ENCODE measurements at places on chromosomes 3 and 15.

DNA sequence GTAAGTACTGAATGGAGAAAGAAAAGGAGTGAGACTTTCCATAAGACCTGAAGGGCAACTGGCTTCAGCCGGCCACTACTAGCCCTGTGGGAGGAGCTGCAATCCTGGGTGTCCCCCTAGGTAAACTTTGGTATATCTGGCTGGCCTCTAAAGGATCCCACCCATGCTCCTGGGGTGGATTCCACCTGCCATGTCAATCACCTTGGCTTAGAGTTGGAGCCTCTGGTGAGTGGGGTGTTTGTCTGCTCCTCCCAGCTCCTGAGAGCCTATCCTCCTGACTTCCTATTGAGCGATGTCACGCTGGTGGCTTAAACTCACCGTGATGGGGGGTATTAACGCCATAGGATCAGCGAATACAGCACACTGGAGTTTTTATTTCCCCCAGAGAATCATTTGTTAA, 2.6 kb downstream of the SPTBN5 start:
- DNase-seq = no peak

DNA sequence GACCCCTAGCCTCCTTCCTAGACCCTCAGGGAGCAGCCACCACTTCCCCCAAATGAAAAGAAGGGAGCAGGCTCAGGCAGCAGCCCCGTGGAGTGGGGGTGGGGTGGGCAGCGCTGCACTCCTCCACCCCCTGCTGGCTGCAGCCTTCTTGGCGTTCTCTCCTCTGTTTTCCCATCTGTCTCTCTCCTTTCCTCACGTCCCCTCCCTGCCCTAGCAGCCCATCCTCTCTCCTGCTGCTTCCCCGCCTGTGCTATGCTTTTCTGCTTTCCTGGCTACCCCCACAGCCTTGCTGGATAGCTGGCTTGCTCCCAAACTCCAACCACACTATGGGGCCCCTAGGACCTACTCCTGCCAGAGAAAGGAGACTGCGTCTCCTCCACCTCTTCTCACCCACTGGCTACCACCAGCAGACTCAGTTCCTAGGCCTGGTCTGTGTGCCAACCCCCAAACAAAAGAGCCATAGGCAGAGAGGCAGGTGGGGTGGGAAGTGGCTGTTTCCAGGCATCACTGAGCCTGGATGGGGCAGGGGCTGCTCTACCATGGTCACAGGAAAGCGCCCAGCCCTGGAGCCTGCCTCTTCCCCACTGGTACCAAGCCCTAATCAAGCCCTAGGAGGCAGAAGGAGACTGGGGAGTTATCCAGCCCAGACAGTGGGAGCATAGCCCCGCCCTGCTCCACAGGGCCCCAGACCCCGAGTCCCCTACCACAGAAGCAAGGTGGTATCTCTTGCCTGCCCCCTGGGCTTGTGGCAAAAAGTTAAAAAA, 3.4 kb upstream of the DISP2 start:
- peak; percentile 38 for DNase-seq

- DNase-seq = peak; percentile 28
Measured at GRCh38 chr3:54837964-54838363, 89.9 kb downstream of the LRTM1 start.

DNA sequence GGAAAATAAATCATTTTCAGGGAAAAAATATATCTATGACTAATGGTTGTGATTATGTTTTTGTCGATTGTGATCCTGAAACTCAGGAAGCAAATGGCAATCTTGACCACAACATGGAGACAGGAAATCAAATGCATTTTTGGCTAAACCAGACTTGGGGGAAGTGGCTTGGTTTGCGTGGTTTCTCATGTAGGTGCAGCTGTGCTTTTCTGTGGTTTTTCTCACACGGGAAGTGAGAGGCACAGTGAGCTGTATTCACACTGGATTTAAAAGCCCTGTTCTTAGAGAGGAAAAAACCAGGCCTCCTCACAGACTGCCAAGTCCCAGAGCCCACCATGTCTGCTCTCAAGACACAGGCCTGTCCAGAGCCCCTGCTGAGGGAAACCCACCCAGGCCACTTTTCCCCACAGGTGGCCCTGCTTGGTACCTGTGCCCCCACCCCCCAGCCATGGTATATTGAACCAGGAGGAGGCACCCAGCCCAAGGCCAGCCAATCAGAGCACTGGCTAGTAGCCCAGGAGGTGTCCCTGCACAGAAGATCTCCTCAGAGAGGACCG, 46.1 kb downstream of the BTD start:
- DNase-seq = peak; percentile 87

DNA sequence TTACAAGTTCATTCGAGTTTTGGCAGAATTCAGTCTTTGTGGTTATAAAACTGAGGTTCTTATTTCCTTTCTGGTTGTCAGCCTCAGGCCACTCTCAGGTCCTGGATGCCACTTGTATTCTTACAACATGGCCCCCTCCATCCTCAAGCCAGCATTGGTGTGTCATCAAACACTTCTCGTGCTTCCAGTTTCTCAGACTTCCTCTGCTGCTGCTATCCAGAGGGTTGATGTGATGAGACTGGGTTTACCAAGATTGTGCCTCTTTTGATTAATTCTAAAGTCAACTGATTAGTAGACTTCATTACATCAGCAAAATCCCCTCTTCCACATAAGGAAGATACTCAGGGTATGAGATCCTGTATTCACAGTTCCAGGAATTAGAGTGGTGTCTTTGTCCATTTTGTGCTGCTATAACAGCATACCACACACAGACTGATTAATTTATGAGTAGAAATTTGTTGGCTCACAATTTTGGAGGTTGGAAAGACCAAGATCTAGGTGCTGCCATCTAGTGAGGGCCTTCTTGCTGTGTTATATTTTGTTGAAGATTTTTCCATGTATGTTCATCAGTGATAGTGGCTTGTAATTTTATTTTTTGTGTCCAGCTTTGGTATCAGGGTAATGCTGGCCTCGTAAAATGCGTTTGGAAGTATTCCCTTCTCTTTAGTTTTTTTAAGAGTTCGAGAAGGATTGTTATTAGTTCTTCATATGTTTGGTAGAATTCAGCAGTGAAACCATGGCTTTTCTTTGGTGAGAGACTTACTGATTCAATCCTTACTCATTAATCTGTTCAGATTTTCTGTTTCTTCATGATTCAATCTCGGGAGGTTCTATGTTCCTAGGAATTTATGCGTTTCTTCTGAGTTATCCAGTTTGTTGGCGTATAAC, 11.1 kb downstream of the LRCH3 start:
- peak; percentile 49 for DNase-seq

DNA sequence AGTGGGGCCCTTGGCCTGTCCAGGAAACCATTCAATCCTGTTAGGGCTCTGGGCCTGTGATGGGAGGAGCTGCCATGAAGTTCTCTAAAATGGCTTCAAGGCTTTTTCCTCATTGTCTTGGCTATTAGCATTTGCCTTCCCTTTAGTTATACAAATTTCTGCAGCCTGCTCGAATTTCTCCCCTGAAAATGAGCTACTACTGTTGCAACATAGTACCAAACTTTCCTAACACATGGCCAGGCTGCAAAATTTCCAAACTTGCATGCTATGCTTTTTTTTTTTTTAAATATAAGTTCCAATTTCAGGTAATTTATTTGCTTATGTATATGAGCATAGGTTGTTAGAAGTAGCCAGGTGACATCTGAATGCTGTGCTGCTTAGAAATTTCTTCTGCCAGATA, 560.8 kb upstream of the TBL1XR1 start:
- no peak for DNase-seq
